ENCODE measurements at places on chromosomes 7 and 10. TPM values are rescaled to one million over a fixed set of nuclear protein-coding genes. Genes with fewer than 3 reads are reported as not detected.

The GDF2 gene
- polyA plus RNA-seq = not detected

The BMPR1A gene
- 45.1 TPM for polyA plus RNA-seq

The UMAD1 gene
- 11.8 TPM for polyA plus RNA-seq

The GNB2 gene
- polyA plus RNA-seq = 151 TPM

The HPSE2 gene
- polyA plus RNA-seq = 0.12 TPM

The RNF32 gene
- 2.3 TPM for polyA plus RNA-seq

The EEF1AKMT2 gene
- 27.7 TPM for polyA plus RNA-seq

The IGF2BP3 gene
- 38.7 TPM for polyA plus RNA-seq

DNA sequence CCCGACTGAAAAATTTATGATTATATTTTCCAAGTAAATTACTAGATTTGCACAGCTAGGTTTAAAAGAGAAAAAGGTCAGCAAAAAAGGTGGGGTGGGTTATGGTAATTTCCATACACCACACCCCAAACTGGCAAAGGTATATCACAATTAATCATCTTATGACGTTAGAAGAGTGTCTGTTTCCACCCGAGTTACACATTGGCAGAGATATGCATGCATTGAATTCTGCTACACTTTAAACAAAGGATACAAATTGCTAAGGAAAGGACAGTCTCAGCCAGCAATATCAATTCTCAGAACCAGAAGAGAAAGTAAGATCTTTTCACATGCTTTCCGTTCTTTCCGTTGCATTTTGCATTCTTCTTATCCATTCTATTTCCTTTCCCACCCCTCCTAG is 843.3 kb downstream of the GATA3 start:
- H3K4me3 ChIP-seq = no peak overlapping the region
- H3K4me1 ChIP-seq = no peaks in the 10 kb centered on the region
- no peaks in the 10 kb centered on the region for H3K27me3 ChIP-seq
- H3K36me3 ChIP-seq = no peaks in the 10 kb centered on the region
- DNase-seq = no peak
- no peak overlapping the region for H3K27ac ChIP-seq

DNA sequence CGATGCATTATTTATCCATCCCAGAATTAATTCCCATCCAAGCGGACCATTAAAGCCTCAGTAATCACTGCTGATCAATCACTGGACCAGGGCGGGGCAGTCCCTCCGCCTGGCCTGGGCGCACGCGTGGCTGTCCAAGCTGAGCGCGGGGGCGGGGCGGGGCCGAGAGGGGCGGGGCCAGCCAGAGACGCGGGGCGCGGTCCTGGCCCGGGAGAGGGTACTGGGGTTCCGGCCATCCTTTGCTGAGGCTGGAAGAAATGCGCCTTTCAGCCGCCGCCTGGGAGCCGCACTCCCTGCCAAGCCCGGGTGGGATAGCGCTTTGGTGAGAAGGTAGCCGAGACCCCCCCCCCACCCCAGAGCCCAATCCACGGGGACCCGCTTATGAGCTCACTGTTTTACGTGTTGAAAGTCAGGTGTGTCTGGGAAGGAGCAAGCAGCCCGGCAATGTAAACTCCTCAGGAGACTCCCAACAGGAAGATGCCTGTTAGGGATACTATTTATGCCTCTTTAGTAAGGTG is at the start of gene ARHGAP22:
TSS of gene ARHGAP22 (minus strand) at position 83 of the 518 bp plus-strand sequence. CDS start 277 bp downstream, outside the sequence.
- peak within 1 kb of the TSS; percentile 24 for H3K4me3 ChIP-seq
- H3K4me1 ChIP-seq = peaks cover 24% of the 10 kb centered on the region
- peak; percentile 52 for DNase-seq
- no peak within 1 kb of the TSS for H3K27ac ChIP-seq

GRCh38 chr7:30065746-30066145 is 37.5 kb downstream of the PLEKHA8 start:
- H3K36me3 ChIP-seq = peaks cover 20% of the 10 kb centered on the region
- H3K27me3 ChIP-seq = no peaks in the 10 kb centered on the region
- H3K27ac ChIP-seq = no peak overlapping the region
- H3K4me1 ChIP-seq = no peaks in the 10 kb centered on the region
- DNase-seq = no peak

GRCh38 chr10:27383595-27384542 is 120.2 kb upstream of the RAB18 start:
- H3K27ac ChIP-seq = no peak overlapping the region
- no peaks in the 10 kb centered on the region for H3K27me3 ChIP-seq
- DNase-seq = no peak
- H3K36me3 ChIP-seq = no peaks in the 10 kb centered on the region
- H3K4me3 ChIP-seq = no peak overlapping the region

DNA sequence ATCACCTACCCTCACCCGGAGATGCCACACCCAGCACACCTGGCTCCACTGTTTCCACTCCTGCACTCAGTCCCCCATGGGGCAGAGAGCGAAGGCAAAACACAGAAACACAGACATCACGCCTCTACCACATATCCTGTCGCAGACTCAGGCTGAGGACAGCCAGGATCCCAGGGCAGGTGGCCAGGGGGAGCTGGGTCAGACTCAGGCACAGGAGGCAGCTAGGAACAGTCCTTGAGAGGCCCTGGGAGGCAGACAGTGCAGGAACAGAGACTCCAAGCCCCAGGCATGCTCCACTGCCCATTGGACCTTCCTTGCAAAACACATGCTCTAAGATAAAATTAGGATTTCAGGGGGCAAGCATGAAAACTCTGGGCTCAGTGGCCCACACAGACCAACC is 154.4 kb upstream of the C7orf33 start:
- no peak for DNase-seq
- H3K4me1 ChIP-seq = no peaks in the 10 kb centered on the region
- H3K36me3 ChIP-seq = no peaks in the 10 kb centered on the region
- H3K27me3 ChIP-seq = peaks cover 3% of the 10 kb centered on the region
- no peak overlapping the region for H3K4me3 ChIP-seq

DNA sequence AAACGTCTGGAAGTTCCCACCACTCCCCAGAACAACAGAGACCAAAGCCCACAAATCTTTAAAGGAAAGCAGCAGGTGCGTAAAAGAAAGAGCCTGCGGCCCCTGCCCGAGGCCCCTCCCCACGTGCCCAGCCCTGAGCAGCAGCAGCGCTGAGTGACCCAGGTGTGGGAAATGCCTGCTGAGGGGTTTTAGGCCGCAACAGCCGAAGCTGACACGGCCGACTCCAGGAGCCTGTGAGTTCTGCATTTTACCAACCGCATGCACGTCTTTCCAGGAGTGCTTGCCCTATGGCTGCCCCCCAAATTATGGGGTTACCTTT is 1.6 kb upstream of the KNDC1 start:
- peak overlapping the region; percentile 9 for H3K27ac ChIP-seq
- H3K4me1 ChIP-seq = peaks cover 36% of the 10 kb centered on the region
- H3K4me3 ChIP-seq = no peak overlapping the region
- peaks cover 50% of the 10 kb centered on the region for H3K27me3 ChIP-seq

DNA sequence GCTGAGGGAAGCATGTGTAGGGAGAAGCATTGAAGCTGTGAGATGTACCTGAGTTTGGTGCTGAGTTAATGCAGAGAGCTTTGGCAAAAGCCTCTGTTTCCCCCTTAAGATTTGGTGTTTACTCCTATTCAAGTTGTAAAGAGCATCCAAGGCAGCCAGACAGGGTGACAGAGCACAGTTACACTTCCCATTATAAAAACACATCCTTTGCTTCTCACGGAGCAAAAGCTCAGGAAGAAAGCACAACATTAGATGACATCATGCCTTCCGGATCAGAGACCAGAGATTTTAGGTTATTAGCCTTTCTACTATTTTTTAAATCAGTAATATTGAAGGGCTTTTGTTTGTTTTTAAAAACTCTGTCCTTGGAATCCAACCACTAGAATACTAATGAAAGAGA is 182.9 kb downstream of the DOCK4 start:
- no peaks in the 10 kb centered on the region for H3K4me1 ChIP-seq
- DNase-seq = no peak
- no peak overlapping the region for H3K4me3 ChIP-seq
- H3K36me3 ChIP-seq = no peaks in the 10 kb centered on the region
- H3K27ac ChIP-seq = no peak overlapping the region
- H3K27me3 ChIP-seq = no peaks in the 10 kb centered on the region

DNA sequence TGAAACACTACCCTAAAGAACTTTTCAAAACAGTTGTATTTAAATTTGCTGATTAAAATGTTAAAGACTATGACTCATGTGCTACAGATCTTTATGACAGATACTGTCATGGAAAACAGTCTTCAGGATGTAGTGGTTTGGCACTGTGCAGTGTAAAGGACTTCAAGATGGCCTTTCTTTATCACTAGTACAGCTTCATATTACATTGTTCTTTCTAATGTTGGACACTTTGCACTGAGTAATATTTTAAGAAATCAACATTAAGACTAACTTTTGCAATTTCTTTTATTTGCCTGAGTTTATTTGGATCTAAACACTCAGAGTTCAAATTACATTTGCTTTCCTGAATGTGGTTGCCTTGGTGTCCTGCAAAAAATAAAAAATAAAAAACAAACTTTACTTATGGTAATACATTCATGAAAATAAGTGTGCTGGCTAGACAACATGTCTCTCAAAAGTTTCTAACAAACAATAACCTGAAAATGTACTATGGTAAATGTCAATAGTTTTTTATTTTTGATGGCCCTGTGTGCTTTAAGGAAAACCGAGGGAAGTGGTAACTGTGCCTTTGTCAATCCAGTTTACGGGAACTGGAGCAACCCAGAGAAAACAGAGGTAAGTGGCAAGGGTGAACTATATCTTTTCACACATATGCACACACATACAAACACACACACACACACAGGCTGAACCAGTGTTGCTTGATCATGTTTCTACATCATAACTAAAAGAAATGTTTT is 85.9 kb upstream of the PLXDC2 start:
- no peak overlapping the region for H3K4me3 ChIP-seq
- no peaks in the 10 kb centered on the region for H3K36me3 ChIP-seq
- peak overlapping the region; percentile 65 for H3K27ac ChIP-seq

DNA sequence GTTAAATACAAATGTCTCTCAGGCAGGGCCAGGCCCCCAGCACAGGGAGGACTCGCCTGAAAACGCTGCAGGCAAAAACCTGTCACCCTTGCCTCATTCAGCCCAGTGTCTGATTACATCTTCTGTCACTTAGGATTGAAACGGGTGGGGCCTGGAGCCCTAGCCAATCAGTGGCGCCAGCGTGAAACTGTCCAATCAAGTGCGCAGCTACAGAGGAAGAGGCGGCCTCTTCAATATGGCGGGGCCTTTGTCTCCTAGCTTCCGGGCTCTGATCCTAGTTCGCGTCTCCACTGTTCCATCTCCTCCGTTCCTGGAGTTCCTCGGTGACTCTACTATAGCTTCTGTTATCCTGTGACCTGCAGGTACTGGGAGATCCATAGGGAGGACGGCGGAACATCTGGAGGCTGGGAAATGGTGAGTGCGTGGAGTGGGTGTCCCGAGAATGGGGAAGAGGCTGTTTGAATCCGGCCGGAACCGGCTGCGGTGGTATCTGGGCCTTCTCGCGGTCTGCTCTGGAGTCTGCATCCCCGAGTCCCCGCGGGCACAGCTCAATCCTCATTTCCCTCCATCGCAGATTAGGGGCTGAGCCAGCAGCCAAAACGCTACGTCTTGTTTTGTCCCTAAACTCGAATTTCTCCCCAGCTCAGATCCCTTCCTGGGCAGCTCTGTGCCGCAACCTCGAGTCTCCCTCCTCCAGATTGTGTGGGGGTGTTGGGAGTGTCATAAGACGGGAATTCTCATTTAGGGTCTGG is at the start of gene ZNF736:
TSS of gene ZNF736 (plus strand) at position 222 of the 752 bp plus-strand sequence. CDS start at position 412, 190 bp downstream.
- peak; percentile 98 for DNase-seq
- H3K36me3 ChIP-seq = peaks cover 3% of the 10 kb centered on the region
- peaks cover 13% of the 10 kb centered on the region for H3K4me1 ChIP-seq
- H3K27me3 ChIP-seq = no peaks in the 10 kb centered on the region

DNA sequence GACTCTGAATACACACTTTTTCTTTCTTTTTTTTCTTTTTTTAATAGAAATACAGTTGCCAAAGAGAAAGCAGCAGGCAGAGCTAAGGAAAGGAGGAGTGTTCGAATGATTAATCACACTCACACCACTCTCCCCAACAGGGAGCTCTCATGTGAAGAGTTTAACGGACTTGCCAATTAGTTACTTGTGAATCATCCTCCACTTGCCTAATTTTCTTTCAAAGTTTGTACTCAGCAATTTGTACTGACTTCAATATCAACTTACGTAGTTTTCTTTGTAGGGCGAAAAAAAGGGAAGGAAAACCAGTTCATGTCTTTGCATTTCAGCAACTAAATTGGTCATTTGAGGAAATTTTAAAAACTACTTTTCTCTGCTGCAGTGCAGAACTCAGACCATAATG is 109.2 kb downstream of the PIP4K2A start:
- H3K4me3 ChIP-seq = no peak overlapping the region
- H3K27ac ChIP-seq = no peak overlapping the region
- peak; percentile 65 for DNase-seq
- peaks cover 2% of the 10 kb centered on the region for H3K4me1 ChIP-seq
- H3K27me3 ChIP-seq = no peaks in the 10 kb centered on the region
- H3K36me3 ChIP-seq = peaks cover 10% of the 10 kb centered on the region

GRCh38 chr7:6613706-6614105 is 1.7 kb upstream of the ZNF853 start:
- peaks cover 2% of the 10 kb centered on the region for H3K27me3 ChIP-seq
- H3K27ac ChIP-seq = no peak overlapping the region
- H3K36me3 ChIP-seq = peaks cover 10% of the 10 kb centered on the region
- no peak overlapping the region for H3K4me3 ChIP-seq
- peaks cover 12% of the 10 kb centered on the region for H3K4me1 ChIP-seq

- DNase-seq = no peak
- H3K4me3 ChIP-seq = no peak overlapping the region
- no peak overlapping the region for H3K27ac ChIP-seq
- no peaks in the 10 kb centered on the region for H3K36me3 ChIP-seq
- no peaks in the 10 kb centered on the region for H3K4me1 ChIP-seq
- peaks cover 2% of the 10 kb centered on the region for H3K27me3 ChIP-seq
Measured at GRCh38 chr7:132443761-132444520, 132.3 kb downstream of the PLXNA4 start.

DNA sequence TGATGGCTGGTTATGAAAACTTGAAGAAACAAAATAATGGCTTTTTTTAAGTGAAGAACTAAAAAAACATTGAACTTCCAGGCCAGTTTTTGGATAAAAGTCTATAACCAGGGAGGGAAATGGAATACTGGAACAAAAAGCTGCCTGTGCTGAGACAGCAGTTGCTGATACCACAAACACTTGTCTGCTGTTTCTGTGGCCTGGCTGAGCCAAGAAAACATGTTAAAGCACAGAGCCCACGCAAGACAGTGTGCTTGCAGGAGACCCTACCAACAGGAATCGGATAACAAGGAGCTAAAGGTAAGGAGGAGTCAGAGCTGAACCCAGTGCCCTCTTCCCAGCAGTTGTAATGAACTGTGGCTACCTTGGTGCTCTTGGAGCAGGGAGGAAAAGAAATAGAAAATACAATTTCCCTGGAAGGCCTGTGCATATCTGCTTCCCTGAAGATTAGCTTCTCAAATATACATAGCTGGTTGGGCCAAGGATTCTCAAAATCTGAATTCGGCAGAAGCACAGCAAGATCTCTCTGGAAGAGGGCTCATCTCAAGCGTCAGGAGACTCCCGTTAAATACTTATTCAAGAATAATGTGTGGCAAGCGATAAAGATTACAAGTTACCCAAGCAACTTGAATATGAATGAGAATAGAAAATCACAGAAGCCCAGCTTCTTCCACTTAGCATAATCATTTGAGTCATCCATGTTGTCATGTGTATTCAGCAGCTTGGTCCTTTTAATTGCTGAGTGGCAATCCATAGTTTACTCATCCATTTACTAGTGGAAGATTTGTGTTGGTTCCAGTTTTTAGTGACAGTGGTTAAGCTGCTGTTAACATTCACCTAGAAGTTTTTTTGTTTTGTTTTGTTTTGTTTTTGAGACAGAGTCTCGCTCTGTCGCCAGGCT is 87.6 kb downstream of the NOD1 start:
- H3K36me3 ChIP-seq = no peaks in the 10 kb centered on the region
- H3K27ac ChIP-seq = no peak overlapping the region
- H3K4me1 ChIP-seq = peaks cover 2% of the 10 kb centered on the region
